Stimulated activated naive B cell treated with anti-CD40 and anti-IgM and Interleukin-4, amounts not matched to agents 10 μg/mL and 1 μg/mL and 100 μg/mL, for 72 hours (primary cell): ENCODE measurements at places on chromosomes 6 and 20.

DNA sequence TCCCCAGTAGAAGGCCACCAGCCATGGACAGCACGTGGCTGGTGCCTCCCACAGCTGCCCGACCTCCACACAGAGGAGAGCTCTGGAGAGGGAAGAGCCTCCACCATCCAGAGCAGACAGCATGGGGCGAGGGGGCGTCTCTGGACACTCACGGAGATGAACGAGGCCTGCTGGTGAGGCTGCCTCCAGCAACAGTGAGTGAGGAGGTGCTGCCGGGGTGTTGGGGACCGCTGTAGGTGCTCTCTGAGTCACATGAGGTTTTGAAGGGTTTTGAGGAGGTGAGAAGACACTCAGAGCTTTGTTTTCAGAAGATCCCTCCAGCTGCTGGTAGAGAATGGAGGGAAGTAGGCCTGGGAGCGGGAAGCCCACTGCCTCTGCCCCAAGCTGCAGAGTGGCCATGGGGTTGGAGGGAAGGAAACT lies 65.6 kb downstream of the THBS2 start:
- H3K4me3 ChIP-seq, result no peak overlapping the region
- DNase-seq, result no peak
- H3K4me1 ChIP-seq, result no peaks in the 10 kb centered on the region
- peaks cover 9% of the 10 kb centered on the region for H3K27me3 ChIP-seq
- no peak overlapping the region for H3K27ac ChIP-seq

DNA sequence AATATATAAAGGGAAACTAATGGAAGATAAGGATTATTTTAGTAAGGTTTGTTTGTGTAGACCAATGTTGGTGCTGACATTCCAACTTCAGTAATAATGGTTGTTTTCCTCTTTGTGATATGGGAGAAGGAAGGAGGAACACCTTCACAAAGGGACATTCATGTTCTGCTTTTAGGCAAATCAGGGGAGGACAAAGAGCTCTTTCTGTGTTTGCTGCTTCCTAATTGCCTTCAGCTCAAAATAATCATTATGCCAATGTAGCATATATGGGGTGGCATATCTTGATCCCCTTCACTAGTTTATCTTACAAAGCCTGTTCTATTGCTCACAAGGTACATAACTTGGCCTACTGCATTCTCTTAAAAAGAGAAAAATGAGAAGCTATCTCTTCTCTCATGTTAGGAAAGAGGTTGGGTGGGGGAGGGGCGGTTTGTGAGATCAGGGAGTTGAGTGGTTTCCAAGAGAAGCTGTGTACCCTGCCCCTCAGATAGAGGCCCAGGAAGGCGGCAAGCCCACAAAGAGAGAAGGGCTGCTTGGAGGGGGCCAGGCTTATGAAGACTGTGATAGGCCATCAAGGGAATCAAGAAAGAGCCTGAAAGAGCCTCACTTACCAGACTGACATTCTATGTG lies 4.7 kb upstream of the ADGRG6 start:
- no peaks in the 10 kb centered on the region for H3K36me3 ChIP-seq
- no peak for DNase-seq
- H3K27me3 ChIP-seq, result peaks cover 14% of the 10 kb centered on the region
- no peak overlapping the region for H3K4me3 ChIP-seq
- no peak overlapping the region for H3K27ac ChIP-seq
- H3K4me1 ChIP-seq, result peaks cover 28% of the 10 kb centered on the region

- H3K36me3 ChIP-seq, result no peaks in the 10 kb centered on the region
- DNase-seq, result no peak
- no peak overlapping the region for H3K4me3 ChIP-seq
- no peak overlapping the region for H3K27ac ChIP-seq
- H3K4me1 ChIP-seq, result no peaks in the 10 kb centered on the region
Observed at GRCh38 chr6:168103050-168103830, 24.2 kb upstream of the FRMD1 start.

GRCh38 chr20:13274275-13274861 lies 53.3 kb downstream of the ISM1 start:
- H3K4me3 ChIP-seq, result no peak overlapping the region
- no peaks in the 10 kb centered on the region for H3K36me3 ChIP-seq
- H3K4me1 ChIP-seq, result no peaks in the 10 kb centered on the region
- DNase-seq, result no peak

DNA sequence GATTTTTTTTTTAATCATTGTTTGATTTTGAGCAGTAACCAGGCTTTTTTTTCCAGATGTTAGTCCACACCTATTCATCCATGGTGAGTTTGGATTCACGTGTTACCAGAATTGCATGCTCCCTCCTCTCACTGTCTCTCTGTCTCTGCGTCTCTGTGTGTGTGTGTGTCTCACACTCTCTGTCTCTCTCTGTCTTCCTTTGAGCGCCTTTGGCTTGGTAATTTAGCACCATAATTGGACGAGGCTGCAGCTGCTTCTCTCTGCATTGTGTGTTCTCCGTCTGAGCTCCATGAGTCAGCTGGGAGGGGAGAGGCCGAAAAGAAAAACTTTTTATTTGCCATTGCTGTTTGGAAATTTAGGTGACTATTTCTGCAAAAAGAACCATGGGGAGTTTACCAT lies 3.4 kb downstream of the TFAP2B start:
- no peak overlapping the region for H3K4me3 ChIP-seq
- no peak overlapping the region for H3K27ac ChIP-seq
- DNase-seq, result no peak
- peaks cover 91% of the 10 kb centered on the region for H3K27me3 ChIP-seq

GRCh38 chr6:152750694-152751093 lies at the start of gene VIP:
TSS of gene VIP (plus strand) at chr6:152750797. CDS start at chr6:152752178, 1,381 bp downstream.
- no peak within 1 kb of the TSS for H3K4me3 ChIP-seq
- no peak for DNase-seq
- H3K36me3 ChIP-seq, result no peaks in the 10 kb centered on the region
- no peaks in the 10 kb centered on the region for H3K4me1 ChIP-seq
- H3K27me3 ChIP-seq, result peaks cover 5% of the 10 kb centered on the region

GRCh38 chr6:117947234-117947633 lies 40.2 kb downstream of the SLC35F1 start:
- H3K4me1 ChIP-seq, result no peaks in the 10 kb centered on the region
- no peak for DNase-seq
- H3K4me3 ChIP-seq, result no peak overlapping the region
- H3K36me3 ChIP-seq, result no peaks in the 10 kb centered on the region
- H3K27me3 ChIP-seq, result no peaks in the 10 kb centered on the region
- H3K27ac ChIP-seq, result no peak overlapping the region

- DNase-seq, result no peak
- H3K4me1 ChIP-seq, result no peaks in the 10 kb centered on the region
- no peak overlapping the region for H3K27ac ChIP-seq
- no peaks in the 10 kb centered on the region for H3K36me3 ChIP-seq
Observed at GRCh38 chr6:145562771-145563615, 172.3 kb downstream of the EPM2A start.
